ENCODE measurements at places on chromosomes 6 and 20.
A peak's percentile ranks its signal among the peaks of the same experiment; 100 is the strongest.

DNA sequence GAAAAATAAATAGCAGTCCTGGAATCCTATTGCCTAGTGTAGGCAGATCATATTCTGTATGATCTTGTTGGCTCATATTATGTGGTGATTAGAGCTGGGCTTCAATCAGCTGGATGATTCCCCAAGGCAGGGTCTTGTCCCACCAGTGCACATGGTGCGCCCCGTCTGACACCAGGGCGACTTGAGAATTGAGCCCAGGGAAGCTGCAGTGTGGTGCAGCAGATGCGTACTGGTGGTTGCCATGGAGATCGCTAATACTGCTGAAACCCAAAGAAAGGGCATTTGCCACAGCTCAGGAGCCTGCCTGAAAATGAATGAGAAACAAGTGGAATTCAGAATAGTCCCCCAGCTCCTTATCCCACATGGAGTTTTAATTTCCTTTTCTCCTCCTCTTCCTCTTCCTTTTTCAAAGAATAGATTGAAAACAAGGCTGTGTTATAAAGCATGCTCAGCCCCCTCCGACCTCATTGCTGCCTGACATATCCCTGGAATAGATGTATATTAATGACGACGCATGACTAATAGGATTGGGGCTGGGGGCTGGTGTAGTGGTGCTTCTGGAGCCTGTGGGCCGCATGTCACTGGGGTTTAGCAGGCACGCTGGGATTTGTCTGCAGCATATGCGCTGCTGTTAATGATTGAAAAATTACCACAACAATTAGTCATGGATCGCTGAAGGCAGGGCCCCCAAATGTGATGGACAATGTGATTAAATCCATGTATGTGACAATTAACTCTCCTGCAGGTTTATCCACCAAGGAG, 210.5 kb downstream of the FARS2 start:
- no peak for DNase-seq

GRCh38 chr6:26327450-26328264, 37.3 kb upstream of the BTN3A2 start:
- DNase-seq = peak; percentile 46

- DNase-seq = no peak
Measured at GRCh38 chr6:168941036-168941435, 312.6 kb downstream of the THBS2 start.

- DNase-seq = no peak
Measured at GRCh38 chr6:130717657-130718056, 109.5 kb upstream of the SMLR1 start.

- DNase-seq = no peak
Measured at GRCh38 chr6:22636452-22636851, 67.1 kb downstream of the HDGFL1 start.

- DNase-seq = no peak
Measured at GRCh38 chr6:16836144-16836981, 75.1 kb upstream of the ATXN1 start.

- DNase-seq = no peak
Measured at GRCh38 chr6:116078945-116079344, 18.3 kb upstream of the FRK start.

GRCh38 chr6:31815025-31815838, at the start of the genes HSPA1A and HSPA1L:
Gene HSPA1A (plus strand): TSS chr6:31815543. CDS start chr6:31815757, 214 bp downstream.
Gene HSPA1L (minus strand): TSS chr6:31815283. CDS start chr6:31811972, 3,311 bp downstream.
- DNase-seq = peak; percentile 98

DNA sequence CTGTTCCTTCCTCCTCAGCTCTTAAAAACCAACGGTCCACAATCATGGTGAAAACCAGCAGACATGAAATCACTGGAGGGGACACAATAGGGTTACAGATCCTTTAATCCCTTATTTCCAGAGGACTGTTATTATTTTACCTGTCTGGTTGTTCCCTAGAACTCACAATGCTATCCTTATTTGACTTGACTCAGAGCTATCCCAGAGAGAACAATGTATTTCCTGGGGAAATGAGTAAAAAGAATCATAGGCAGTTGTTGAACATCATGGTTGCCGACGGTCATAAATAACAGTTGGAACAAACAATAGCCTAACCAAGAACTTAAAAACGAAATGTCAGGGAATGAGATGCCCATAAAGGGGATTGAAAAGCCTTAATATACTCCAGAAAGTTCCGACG, 9.3 kb downstream of the OR2H1 start:
- DNase-seq = no peak
